ENCODE measurements at places on chromosomes 13 and 19. TPM values are rescaled to one million over a fixed set of nuclear protein-coding genes. Genes with fewer than 3 reads are reported as not detected.

DNA sequence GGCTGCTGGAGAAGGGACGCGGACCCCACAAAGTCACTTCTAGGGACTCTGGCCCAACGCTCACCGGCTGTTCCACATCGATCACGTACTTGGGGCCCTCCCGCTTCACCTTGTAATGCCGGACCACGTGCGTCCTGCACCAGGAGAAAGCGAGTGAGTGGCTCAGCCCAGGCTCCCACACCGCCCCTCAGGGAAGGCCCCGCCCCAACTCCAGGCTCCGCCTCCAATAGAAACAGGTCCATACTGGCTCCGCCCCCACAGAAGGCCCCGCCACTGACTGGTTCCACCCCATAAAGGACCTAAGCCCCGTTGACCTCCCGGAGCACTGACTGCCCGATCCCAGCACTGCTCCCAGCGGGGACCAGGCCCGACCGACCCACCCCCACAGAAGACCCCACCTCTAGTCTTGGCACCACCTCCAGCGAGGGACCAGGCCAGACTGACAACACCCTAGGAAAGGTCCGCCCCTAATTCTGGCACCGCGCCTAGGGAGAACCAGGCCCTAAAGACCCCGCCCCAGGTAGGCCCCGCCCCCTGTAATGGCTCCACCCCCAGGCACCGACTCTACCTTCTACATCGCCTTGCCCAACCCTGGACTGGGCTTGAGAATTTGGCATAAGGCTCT, 11.3 kb downstream of the STAP2 start:
- DNase-seq = peak; percentile 84

DNA sequence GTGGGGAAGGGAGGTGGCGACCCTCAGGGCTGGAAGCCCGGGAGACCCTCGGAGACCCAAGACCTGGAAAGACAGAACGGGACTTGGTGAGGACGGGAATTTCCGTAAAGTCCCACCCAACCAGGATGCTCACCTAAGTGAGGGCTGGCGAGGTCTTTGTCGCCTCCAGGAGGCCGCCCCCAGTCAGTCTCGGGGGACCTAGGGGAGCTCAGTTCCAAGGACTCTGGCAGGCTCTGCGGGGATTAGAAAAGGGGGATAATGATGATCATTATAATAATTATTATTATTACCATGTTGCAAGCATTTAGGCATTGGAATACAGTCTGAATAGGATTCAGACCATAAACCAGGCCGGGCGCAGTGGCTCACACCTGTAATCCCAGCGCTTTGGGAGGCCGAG, 9.1 kb upstream of the HSD17B14 start:
- no peak for DNase-seq

NAA16 gene
- total RNA-seq = 44.6 TPM

GJB6 gene
- total RNA-seq = 14.8 TPM

DNA sequence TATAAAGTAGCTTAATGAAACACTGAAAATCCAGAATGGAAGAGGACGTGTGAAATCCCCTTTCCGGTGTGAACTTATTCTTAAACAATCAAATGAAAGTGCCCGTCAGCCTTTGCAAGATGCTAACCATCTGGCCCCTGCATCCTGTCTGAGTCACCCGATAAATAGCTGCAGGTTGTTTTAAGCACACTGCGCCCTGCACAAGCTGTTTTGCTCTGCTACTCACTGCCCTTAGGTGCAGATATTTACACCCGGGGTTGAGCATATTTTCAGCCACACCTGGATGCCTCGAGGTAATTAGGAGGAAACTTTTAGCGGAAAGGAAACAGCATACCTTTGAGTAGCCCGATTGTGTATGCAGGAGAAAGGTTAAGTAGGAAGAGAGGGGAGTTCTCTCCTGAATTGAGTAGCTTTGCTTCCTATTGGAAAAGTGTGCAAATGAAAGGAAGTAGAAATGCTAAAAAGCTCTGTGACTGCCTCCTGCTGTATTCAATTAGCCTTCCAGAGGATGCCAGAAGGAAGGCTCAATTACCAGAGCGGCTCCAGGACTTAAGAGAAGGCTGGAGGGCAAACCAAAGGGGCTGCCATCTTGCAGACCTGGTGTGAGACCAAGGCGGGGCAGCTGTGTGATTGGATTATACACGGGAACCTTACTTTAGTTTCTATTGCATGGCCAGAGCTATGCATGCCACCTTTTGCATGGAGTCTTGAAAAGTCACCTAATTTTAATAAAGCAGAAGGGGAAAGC, 42.5 kb downstream of the IRS2 start:
- DNase-seq = peak; percentile 36

NHLRC3 gene
- total RNA-seq = 17.3 TPM

DNA sequence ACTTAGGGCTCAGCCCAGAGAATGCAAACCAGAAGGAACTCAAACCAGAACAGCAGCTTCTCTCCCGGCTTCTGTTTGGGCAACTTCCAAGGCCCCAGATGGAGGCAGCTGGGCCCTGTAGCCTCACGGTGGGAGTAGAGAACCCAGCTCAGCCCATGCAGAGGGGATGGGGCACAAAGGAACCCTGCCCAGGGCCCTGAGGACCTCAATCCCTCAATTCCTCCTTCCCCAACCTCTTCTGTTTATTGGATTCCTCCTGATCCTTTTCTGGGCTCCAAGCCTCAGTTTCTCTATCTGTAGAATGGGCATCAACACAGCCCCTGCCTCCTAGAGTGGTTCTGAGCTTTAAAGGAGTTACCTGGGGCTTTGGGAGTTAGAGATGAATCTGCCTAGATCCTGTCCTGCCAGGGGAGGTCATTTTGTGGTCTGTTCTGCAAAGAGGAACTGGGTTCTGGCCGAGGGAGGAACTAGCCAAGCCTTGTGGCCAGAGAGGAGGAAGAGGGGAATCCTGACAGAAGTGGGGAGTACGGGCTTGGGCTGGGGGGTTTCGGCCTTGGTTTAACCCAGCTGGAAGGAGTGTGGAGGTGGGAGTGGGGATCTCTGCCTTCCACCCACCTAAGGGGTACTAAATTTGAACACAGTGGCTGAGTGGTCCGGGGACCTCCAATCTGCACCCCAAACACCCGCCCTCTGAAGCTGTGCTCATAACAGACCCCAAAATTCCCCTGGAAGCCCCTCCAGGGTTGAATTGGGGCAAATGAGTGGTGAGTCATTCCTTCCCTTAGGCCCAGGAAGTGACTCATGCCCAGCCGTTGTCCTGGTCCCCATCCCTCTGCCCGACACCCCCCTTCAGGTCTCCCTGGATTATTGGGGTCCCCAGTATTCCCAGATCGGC, 2.7 kb downstream of the ADGRE5 start:
- DNase-seq = no peak

- peak; percentile 36 for DNase-seq
These were observed 9.9 kb downstream of the CEACAM4 start for GRCh38 chr19:41616792-41617621.

- no peak for DNase-seq
These were observed 9.4 kb downstream of the LCP1 start for GRCh38 chr13:46172531-46172991.

DNA sequence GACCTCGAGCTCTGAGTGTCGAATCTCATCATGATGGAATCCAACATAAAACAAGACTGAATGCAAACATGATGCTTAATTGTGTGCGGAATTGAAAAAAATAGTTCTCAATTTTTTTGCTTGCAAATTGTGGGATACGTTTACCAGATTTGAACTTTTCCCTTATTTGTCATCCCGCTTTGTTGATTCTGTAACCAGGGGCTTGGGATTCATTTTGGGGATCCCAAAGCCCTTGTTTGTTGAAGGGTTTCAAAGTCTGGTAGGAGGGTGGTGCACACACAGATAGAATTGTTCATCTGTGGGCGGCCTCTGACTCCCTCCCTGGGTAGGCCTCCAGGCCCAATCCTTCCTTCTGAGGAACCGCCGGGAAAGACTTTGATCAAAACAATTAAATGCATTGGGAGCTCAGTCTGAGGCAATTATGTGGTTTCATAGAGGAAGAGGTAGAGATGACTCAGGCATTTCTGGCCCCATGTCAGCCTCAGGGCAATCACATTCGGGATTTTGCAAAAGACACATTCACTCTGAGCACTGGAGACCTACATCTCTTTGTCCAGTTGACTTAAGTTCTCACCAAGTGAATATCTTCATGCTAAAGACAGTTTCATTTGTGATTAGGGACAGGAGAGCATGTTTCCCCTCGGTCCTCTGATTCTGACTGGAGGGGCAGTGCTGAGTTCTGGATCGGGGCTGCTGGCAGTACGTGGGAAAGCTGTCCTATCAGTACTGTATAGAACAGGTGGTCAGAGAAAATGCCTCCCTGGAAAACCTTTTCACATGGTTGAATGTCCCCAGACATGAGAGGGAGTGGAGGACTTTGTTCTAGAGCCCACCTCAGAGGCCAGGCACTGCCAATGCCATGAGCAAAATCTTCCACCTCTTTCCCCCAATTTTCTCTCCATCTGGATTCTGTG, 27.8 kb upstream of the IGFL4 start:
- no peak for DNase-seq

DNA sequence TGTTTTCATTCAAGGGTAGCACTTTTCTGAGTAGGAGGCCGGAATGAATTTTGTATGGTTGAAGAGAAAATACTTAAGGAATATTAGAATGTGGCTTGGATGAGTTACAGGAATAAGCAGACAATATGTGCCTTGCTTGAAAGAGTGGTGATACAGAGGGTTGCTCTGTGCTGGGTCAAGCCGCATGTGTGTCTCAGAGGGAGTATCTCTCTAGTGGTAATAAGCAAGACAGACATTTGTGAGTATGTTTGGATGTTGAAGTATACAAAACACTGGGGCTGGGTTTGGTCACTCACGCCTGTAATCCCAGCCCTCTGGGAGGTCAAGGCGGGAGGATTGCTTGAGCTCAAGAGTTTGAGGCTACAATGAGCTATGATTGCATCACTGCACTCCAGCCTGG, 103.9 kb downstream of the LMO7 start:
- no peak for DNase-seq

GRCh38 chr19:33385956-33386355, 12.4 kb downstream of the CEBPG start:
- DNase-seq = no peak

DNA sequence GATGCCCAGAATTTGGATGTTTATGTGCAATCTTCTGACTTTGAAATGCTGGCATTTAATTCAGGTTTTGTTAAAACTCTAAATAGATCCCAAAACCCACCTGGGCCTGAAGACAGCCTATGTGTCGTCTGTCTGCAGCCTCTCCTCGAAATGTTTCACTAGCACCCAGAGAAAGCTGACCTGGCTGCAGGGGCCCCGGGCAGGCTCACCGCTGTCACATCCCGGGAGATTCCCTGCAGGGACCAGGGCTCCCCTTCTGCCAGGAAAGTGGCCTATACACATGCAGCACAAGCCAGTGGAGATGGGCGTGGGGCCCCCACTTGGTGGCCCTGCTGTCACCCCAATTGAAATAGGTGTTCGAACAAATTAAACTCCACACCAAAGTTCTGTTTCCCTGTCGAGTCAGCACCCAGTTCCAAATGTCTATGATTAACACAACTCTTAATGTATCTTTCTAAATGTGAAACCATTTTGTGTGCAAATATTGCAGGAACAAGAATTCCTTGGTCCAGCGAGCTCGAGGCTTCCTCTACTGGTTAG, 145.8 kb upstream of the ZNF507 start:
- DNase-seq = peak; percentile 22

- DNase-seq = no peak
These were observed 131.0 kb downstream of the DLEU7 start for GRCh38 chr13:50712456-50712855.

DNA sequence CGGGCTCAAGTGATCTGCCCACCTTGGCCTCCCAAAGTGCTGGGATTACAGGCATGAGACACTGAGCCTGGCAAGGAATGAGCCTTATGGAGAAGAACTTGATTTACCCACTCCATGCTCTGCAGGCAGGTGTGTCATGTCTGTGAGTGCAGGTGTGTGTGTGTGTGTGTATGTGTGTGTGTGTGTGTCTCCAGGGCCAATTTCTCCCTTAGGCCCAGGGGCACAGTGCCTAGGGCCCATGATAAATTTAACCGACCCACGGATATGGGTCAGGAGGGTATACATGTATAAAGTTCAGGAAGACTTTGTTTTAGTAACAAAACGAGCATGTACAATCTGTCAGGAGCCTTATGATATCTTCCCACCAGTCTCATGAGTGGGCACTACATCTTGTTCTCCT, 4.6 kb upstream of the FOSB start:
- no peak for DNase-seq

DNA sequence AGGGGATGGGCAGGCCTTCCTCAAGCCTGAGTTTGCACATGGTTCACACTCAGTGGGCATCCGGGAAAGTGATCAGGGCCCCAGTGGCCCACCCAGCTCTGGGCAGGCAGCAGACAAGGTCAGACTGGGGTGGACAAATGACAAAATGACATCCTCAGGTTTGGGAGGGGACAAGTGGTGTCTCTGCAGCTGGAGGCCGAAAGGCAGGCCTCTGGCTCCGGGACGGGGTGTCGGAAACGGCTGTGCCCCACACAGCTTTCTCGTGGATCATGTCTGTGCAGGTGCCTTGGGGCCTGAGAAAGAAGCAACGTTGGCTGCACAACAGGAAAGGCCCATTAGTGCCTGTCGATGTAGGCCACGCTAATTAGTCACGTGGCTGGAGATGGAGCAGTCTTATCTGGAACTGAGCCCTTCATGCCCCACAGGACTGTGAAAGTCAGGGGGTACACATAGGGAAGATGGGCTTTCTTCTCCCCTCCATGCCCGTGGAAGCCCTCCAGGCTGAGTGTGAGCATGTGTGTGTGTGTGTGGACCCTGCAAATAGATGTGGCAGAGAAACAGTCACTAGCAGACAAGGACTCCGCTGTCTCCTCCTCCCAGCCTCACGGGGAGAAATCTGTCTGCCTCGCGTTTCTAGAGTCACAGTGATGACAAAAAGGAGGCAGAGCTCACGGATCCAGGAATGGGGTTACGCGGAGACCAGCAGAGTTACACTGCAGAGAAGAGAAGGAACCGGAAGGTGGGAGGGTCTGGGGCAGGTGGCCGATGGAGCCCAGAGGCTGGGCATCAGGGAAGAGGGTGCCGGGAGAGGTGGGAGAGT, 44.2 kb downstream of the CHST8 start:
- DNase-seq = peak; percentile 51

GRCh38 chr13:61700181-61700580, 284.5 kb upstream of the PCDH20 start:
- DNase-seq = no peak

GRCh38 chr13:97002581-97002980, 8.3 kb upstream of the OXGR1 start:
- no peak for DNase-seq

DNA sequence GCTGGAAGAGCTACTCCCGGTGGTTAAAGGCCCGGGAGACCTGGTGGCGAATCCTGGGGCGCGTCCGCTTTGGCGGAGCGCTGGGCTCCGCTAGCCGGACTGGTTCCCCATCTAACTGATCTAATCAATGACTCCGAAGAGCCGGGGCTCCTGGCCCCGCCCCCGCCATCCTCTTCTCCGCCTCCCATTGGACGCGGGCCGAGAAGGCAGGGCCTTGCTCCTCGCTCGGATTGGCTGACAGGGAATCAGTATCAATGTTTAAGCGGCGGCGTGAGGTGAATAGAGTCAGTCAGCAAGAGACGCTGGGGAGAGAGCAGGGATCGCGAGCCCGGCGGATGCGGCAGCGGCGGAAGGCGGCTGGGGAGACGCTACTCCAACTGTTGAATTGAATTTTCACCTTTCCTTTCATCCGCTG, 1.7 kb upstream of the PCDH17 start:
- peak; percentile 95 for DNase-seq

MAST1 gene
- total RNA-seq = 1.9 TPM

All from type B pancreatic cell (in vitro differentiated cells).